ENCODE measurements at places on chromosomes 4 and X. TPM values are rescaled to one million over a fixed set of nuclear protein-coding genes. Genes with fewer than 3 reads are reported as not detected.

The DNAAF6 gene
- total RNA-seq: not detected

DNA sequence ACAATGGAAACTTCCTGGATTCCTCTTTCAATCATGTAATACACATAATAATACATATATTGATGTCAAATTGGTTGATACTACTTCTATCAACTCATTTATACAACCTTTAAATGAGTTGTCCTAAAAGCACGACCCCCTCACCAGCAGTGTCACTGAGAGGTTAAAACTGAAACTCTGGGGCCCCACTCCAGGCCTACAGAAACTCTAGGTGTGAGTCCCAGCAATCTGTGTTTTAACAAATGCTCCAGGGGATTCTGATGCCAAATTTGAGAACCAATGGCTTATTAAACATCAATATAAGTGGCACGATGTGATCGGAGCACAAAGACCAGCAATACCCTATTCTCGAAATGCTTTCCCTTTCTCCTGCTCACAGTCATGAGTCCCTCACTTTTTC, 47.9 kb downstream of the ATP8A1 start:
- no peak for DNase-seq

DNA sequence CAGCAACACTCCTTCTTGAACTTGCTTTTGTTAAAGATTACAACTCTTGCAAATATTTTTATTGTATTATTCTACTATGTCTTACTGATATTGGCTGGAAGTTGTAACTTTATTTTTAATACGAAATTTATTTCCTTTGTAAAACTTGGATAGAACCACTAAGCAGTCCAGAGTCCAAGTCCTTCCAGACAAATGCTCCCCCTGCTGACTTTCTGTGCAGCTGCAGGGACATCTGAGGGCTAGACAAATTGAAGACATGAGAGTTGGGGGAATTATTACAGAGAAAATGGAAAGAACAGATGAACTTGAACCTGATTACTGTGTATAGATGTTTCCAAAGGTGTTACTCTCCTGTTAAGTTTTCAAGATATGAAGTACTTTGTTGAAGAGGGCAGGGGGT, 238.8 kb downstream of the GRIA3 start:
- DNase-seq: no peak

- no peak for DNase-seq
Measured at GRCh38 chrX:13094828-13095341, 50.5 kb upstream of the FAM9C start.
